ENCODE measurements at places on chromosomes 6 and 20.

GRCh38 chr20:17720755-17721154, 21.0 kb downstream of the BANF2 start:
- no peak for DNase-seq

DNA sequence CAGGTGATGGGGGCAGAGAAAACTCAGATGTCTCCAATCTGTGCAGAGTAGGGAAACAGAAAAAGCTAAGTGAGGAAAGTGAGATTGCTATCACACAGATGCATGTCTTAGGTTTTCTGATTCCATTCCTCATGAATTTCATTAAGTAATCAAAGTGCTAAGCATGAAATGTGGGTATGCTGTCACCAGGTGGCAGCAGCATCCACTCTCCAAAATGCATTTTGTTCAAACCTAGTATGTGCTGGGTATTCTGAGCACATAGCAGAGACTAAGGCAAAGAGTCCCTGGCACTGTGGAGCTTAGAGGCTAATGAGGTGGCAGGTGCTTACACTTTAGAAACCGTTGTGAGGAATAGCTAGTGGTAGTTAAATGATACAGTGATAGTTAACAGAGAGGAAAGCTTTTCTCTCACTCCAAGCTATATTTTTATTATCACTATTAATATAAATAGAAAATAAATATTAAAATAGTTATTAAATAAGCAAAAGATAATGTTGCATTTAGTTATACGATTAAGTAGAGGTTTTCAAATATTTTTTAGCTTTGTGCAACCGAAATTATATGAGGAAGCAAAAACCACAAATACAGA, 179.5 kb downstream of the CDH26 start:
- DNase-seq: no peak

GRCh38 chr6:37173493-37174195, 3.7 kb downstream of the PIM1 start:
- DNase-seq: no peak

GRCh38 chr6:25125736-25126135, 153.4 kb upstream of the CARMIL1 start:
- no peak for DNase-seq

DNA sequence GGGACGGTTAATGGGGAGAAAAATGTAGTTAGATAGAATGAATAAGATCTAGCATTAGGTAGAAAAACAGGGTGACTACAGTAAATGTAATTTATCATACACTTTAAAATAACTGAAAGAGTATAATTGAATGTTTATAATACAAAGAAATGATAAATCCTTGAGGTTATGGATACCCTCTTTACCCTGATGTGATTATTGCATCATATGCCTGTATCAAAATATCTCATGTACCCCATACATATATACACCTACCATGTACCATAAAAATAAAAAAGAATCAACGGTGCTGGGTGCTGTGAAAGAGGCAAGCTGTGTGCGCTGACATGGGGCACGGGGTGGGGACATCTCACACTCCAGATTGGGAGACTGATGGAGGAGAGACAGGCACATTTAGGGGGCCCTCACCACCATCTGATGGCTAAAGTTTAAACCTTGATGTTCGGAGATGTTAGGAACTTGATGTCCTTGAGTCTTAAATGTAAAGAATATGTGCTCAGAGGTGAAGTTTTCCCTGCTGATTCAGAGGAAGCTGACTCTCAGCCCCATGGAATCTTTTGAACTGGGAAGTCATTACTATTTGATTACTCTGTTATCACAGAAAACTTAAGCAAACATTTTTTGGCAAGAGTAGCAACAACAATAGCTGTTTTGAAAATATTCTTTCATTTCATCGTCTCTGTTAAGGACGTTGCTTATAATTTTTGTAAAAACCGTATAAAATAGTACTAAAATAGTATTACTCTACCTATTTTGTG, 26.4 kb upstream of the RFPL4B start:
- DNase-seq: no peak

DNA sequence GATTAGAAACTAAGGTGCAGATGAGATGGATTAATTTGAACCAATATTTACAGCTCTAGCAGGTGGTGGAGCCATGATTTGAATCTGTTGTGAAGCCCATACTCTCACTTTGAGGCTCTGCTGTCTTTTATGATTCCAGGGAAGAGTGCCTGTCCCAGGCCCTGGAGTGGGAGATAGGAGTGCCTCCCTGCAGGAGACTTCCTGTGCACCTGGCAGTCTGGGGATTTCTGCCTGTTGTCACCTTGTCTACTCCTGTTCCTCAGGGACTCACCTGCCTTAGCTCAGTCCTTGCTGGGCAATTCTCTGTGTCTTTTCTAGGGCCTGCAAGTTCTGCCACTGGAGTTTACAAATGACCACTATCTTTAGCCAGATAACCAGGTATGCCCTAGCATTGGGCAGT, 46.3 kb downstream of the SCAND1 start:
- DNase-seq: no peak

DNA sequence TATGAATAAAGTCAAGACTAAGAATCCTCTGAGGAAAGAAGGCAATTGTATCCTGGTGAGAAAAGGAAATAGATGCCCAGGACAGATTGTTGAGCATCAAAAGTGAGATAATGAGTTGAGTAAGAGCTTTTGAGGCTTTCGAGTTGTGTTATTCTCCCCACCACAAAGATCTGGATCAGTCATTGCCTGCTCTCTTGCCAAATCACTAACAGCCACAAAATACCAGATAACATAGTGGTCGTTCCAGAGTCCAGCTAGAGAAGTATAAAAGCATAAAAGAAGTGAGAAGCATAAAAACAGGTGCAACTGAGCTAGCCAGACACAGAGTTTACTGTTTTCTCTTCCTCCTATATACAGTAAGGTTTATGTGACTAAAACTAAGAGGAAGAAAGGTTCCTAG, 4.9 kb downstream of the SPINT4 start:
- no peak for DNase-seq

DNA sequence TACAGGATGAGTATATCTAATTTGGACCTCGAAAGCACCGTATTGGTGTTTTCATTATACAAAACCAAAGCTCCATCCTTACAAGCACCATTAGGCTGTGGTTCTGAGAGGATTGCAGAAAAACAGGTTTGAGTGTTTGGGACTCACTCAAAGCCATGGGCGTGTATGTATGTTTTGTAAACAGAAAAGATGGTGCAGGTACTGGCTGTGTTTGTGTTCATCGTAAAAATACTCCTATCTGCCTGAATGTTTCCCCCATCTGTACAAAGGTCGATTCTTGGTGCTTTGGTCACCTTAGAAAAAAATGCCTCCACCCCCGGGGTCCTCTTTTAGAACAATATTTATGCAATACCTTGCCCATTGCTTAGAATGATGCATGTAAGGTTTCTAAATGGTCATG, 286.6 kb downstream of the TSHZ2 start:
- no peak for DNase-seq

- no peak for DNase-seq
Observed at GRCh38 chr6:119148098-119148824, 69.8 kb upstream of the FAM184A start.

GRCh38 chr6:7649037-7649810, 59.2 kb downstream of the SNRNP48 start:
- DNase-seq: no peak

DNA sequence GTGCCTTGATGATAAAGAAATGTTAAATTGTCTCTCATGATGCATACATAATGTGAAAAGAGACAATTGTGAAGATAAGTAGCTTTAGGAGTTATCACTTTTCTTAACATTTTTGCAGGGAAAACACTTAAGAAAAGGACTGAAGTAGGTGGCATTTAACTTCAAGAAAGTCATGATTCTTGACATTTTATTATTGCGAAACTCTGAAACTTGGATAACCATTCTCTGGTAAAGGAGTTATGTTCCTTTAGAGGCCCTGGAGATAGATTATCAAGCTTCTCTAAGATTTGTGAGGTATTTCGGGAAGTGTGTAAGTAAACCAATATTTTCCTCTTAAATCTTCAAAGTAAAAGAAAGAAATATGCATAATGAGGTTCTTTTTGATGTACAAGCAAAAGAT, 38.5 kb downstream of the HTR1B start:
- DNase-seq: no peak

- DNase-seq: no peak
Observed at GRCh38 chr6:169208011-169208410, 45.6 kb downstream of the THBS2 start.

- no peak for DNase-seq
Observed at GRCh38 chr20:732727-733126, 35.6 kb downstream of the SLC52A3 start.

- DNase-seq: no peak
Observed at GRCh38 chr6:124073021-124073420, 269.4 kb downstream of the NKAIN2 start.

DNA sequence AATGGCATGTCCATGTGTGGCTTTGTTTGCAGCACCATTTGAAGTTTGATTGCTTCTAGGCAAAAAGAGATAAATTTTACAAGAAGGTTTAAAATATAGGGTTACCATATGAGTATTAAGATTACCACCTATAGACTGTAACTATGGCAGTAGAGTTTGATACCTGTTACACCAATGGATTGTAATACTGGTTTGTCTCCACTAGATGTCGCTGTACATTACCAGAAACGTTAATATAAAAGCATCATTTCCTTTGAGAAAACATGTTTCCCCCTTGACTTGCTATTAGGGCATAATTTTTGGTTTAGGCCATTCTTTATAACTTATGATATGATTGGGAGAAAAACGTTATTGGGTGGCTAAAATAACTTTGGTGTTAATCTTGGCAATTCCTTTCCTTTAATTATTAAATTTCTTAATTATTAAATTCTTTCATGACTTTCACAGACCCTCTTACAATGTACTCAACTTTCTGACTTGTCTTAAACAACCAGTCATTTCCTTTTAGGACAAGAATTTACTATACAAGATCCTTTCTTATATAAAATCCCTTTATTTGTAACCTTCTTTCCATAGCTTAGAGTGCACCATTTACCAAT, 42.8 kb downstream of the HLA-DPB1 start:
- DNase-seq: no peak

GRCh38 chr20:17287503-17287902, 60.7 kb downstream of the PCSK2 start:
- DNase-seq: no peak

- no peak for DNase-seq
Observed at GRCh38 chr20:48189181-48189580, 403.9 kb upstream of the SULF2 start.

DNA sequence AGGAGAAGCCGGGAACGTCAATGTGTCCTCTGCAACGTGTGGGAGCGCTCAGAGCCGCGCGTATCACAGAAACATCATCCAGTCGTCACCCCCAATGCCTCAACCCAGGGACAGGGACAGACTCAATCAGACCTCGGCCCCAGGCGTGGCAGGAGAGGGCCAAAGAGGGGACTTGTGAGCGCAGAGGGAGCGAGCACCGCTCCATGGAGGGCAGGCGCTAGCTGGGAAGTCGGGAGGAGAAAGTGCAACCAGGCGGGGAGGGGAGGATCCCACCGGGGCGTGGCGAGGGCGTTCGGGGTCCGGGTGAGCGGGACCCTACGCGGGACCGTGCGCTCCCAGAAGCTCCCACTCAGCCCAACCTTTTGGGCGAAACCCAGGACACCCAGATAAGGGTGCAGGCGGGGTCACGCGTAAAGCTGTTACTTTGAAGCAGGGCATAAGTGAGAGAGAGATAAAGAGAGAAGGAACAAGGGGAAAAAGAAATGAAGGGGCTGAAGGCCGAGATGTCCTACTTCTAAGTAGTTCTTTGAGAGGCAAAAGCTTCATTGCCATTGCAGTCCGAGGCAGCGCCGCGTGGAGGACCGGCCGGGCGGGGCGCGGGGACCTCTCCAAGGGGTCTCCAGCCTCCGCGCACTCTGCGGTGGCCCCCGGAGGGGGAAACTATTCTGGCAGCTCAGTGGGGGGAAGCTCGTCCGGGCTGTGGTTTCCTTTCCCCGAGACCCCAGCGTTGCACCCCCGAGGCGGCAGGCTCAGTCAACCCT, 862 bp upstream of the SOBP start:
- no peak for DNase-seq

- DNase-seq: no peak
Observed at GRCh38 chr6:97009781-97010492, 85.4 kb downstream of the KLHL32 start.

DNA sequence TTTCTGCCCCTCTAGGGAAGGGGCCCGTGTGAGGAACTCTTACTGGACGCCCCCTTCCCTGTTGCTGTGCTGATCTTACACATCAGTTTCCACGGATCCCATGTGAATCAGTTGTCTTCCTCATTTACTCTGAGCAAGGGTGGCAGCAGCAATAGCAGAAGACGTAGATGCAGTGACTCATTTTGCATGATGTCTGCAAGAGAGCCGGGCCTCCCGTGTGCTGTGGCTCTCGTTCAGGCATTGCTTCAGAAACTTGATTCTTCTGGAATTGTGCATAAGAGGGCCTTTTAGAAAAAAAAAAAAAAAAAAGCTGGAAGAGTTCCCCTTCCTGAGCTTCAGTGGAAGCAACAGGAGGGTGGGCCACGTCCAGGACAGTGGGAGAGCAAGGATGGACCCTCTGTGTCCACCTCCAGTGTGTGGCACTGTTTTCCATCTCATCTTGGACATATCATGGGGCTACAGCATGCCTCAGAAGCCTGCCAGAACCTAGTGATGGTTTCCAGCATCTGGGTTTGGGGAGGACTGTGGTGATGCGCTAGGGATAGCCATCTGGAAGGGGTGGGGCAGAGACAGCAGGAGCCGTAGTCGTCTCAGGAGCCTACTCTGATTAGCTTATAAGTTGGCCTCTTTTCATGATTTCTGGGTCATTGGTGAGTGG, 62.1 kb downstream of the FOXO3 start:
- DNase-seq: no peak

DNA sequence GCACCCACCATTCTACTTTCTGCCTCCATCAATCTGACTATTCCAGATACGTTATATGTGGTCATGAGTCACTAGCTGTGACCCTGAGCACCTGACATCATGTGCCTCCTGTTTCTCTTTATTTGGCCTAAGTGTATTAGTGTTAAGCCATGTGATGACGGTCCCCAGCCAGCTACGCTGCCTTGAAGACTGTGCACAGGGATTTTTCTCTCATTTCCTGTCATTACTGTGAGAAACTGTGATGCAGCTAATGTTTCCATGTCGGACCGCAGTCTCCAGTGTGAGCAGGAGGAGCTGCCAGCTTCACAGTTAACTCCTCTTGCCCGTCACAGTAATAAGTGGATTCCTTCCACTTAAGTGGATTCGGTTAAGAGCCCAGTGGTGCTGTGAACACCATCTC, 9.9 kb upstream of the SPATS1 start:
- DNase-seq: no peak

DNA sequence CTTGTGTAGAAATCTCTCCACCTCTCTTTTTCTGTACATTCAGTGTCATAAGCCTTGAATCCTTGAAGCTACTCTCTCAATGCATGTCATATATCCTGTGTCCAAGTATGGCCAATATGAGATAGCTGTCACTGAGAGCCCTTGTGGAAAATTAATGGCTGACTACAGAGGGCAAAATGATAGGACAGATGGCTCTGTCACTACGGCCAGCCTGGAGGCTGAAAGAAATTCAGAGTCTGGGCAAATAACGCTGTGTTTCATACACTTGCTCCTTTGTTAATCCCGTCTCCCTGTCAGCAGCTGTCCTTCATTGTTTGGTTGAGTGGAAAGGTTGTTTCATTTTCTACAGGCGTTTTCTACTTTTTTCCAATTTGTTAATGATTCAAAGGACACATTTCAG, 70.4 kb upstream of the VGLL2 start:
- DNase-seq: no peak

All from type B pancreatic cell (in vitro differentiated cells).